ENCODE measurements at places on chromosomes 16 and 17.

DNA sequence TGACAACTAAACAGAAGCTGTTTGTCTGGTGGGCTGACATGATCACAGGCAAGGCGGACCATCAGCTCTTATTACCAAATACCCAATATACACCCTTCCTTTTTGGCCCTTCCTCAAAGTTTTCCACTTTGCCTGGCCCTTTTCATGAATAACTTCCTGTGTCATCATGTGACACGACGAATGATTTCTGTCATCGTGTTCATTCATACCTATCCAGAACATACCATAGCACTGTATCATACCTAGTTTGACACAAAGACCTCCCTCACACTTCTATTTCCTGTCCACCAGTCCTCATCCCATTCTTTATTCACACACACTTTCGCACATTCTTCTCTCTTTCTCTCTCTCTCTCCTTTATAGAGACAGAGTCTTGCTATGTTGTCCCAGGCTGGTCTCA lies 131.8 kb downstream of the STX8 start:
- no peak for DNase-seq

DNA sequence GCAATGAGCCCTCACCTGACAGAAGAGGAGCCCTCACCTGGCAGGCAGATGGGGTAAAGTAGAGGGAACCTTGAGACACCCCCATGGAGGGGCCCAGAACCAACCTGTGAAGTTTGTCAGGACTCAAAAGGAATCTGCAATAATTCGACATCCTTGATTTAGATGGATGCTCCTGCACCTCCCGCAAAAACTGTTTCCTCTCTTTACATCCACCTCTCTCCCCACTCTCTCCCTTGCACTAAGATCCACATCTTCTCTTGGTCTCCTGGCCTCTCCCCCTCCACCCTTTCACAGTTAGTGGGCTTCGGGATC lies 34.9 kb upstream of the RBFOX3 start:
- no peak for DNase-seq

DNA sequence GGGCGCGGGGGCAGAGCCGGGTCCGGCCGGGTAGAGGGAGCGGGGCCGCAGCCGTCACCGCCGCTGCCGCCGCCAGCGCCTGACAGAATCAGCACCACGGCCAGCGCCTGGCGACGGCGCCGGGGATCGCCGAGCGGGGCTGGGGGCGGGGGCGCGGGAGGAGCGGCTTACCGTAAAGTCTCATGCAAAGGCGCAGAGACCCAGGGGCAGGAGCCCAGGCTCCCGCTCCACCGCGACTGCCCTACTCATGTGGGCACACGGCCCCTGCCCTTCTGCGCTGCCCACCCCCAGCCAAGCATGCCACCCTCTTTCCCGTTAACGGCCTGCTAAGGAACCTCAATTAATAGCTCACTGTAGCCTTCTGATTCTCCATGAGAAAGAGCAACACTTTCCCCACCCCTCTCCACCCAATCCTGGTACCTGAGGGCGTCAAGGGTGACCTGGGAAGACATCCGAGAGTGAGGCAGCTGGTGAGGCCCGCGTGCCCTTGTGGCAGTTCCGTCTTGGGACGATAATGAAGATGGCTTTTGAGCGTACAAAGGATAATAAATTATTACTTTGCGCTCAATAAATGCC lies at the start of gene SEZ6:
Gene SEZ6, minus strand, starts transcription at position 98 of the 576 bp plus-strand sequence. CDS start 164 bp downstream, outside the sequence.
- DNase-seq: peak; percentile 51

DNA sequence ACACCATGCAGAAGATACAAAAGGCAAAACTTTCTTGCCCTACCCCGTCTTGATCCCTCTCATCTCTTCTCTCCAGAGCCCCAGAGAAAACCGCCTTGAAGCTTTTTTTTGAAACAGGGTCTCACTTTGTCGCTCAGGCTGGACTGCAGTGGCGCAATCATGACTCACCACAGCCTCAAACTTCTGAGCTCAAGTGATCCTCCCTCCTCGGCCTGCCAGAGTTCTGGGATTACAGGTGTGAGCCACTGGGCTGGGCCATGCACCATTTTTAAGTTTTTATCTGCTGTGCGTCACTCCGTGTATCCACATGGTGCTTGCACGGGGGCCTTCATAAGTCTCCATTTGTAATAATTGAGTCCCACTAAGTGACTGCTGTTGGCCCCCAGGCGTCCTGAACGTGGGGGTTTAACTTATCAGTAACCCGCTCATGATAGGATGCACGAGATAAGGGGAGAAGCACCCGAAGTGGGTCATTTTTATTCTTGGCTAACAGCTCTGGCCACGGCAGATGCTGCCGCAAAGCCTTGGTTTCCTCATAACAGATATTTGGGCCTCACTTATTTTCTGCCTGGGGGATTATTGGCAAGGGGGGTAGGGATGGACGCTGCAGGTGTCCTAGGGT lies 8.6 kb downstream of the DNAH17 start:
- DNase-seq: no peak

DNA sequence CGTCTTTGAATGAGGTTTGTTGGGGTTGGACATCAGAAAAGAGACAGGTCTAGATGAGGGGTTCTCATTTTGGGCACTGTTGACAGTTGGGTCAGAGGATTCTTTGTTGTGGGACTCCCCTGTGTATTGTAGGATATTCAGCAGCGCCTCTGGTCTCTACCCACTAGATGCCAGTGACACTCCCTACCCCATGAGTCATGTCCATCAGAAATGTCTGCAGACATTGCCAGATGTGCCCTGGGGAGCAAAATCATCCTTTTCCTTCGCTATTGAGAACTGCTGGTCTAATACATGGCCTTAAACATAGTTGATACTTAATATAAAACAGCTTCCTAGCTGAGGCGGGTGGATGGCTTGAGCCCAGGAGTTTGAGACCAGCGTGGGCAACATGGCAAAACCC lies 3.1 kb downstream of the ABAT start:
- DNase-seq: no peak

- no peak for DNase-seq
Measured at GRCh38 chr17:8822401-8823035, 23.4 kb upstream of the MFSD6L start.

DNA sequence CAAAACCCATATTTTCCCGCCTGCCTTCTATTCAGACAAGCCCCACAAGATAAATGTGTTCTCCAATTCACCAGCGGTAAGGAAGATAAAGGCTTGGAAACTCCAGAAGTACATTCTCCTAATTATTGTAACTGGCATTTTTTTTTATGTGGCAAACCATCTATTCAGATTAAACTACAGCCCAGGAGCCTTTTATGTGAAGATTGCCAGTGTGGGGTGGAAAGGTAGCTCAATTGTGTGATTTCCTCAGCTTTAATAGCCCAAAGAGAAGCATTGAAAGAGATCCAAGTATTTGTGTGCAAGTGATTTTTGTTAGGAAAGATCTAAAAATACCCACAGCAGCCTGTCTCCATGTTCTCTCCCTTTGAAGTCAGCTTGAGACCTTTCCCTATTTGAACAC lies 451.4 kb upstream of the CCL2 start:
- DNase-seq: no peak

DNA sequence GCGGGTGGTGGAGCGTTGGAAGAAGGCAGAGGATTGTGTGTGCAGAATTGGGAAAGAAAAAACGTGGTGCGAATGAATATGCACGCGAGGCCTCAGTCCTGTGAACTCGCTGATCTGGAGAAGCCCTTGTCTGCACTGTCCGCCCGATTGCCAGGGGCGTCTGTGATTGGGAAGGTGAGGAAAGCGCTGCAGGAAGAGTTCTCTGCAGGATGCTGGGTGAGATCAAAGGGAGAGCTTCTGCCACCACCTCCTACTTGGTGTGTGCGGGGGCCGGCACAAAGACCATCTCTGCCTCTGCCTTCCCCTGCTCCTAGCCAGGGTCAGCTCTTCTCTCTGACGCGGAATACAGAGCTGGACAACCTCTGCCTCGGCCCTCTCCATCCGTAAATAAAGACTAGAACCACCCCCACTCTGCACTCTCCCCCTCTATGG lies 841 bp upstream of the RAB5C start:
- no peak for DNase-seq

GRCh38 chr17:17681744-17682292 lies 560 bp downstream of the RAI1 start:
- no peak for DNase-seq

DNA sequence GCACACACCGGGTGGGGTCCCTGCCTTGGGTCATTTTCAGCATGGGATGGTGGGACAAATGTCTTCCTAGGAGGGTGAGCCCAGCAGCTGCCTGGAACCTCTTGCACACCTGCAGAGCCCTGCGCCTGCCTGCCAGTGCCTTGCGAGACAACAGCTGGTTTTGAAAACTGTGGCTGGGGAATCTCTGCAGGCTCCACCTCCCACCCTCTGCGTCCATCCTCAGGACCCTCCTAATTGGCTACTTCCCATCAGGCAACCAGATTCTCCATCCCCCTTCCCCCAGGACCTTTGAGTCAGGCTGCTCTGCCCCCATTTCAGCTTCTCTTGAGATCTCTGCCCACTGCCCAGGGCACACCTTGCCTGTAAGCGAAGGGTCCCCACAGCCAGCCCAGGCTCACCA lies 26.6 kb downstream of the PEMT start:
- no peak for DNase-seq

- DNase-seq: peak; percentile 5
Measured at GRCh38 chr17:42980766-42981397, 517 bp downstream of the RUNDC1 start.

DNA sequence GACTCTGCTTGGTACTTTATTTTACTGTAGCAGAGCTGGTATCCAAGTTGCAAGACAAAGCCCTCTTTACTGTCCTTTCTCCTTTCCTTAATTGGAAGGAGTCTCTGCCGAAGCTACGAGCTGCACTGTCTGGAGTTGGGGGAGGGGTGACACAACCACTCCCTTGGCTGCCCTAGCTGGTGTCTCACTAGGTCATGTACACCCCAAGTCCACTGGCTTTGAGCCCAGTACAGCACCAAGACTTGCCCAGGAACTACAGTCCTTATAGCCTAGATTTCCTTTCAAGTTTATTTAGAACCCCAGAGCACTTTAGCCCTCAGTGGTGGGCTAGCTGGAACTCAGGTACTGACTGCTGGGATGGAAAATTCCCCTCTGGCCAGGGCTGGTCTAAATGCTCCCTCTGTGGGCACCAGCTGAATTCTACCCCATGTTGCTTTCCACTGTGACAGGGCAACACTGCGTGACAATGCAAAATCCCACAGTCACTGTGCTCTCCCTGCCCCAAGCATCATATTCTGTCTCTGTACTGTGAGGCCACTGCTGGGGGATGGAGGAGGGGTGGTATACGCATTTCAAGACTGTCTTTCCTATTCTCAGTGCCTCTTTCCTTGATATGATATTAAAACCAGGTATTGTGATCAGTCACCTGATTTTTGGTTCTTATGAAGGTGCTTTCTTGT lies 18.4 kb downstream of the EFCAB5 start:
- no peak for DNase-seq

- no peak for DNase-seq
Measured at GRCh38 chr16:35745191-35745590, 2285.8 kb downstream of the TP53TG3F start.

- DNase-seq: no peak
Measured at GRCh38 chr17:27666831-27667560, 36.0 kb downstream of the LGALS9 start.

DNA sequence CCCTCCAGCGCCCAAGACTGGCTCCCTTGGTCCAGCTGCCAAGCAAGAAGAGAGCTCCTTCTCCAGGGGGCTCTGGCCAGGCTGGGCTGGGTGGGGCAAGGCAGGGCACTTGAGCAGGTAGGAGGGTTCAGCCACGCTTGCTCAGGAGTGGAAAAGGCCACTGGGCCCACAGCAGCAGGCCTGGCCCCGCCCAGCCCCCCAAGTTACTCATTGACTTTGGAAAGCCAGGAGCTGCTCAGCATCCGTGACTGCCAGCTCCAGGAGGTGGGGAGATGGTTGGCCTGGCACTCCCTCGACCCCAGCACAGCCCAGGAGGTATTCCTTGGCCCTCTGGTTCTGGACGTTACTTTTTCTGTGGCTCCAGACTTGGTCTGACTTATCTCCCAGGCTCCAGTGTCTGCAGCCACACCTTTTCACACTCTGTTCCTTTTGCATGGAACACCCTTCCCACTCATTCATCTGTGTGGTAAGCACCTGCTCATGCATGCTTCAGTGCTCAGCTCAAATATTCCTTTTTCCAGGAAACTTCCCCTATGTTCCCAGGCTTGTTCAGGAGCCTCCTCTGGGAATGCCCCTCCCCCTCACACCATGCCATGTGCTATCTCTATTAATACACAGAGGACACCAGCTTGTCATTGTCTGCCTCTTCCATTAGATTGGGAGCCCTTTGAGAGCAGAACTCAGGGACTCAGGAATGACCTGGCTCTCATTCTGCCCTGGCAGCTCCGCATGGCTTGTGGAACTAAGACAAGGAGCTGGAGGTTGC lies at the start of gene CDH16:
Gene CDH16, minus strand, starts transcription at position 83 of the 766 bp plus-strand sequence. CDS start 820 bp downstream, outside the sequence.
- no peak for DNase-seq
